Fibroblast of skin of scalp (primary cell): ENCODE measurements at places on chromosomes 5 and 9.

DNA sequence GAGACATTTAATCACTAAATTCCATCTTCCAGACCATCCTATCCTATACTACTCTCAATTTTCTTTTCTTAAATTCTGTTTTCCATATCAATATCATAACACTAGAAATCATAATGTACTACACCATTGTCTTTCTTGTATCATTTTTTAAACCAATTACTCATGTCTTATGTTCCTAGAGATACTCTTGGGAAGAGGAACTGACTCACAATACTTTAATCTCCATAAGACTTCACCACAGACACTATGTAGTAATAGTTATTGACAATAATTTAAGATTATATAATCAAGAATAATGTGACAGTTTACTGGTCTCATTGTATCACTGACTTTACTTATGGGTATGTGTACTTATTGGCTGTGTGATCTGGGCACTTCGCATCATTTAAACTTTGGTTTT lies 43.8 kb downstream of the PCDHGC5 start:
- DNase-seq = no peak

- DNase-seq = no peak
These were observed 163.6 kb downstream of the ZDHHC21 start for GRCh38 chr9:14529629-14530028.

DNA sequence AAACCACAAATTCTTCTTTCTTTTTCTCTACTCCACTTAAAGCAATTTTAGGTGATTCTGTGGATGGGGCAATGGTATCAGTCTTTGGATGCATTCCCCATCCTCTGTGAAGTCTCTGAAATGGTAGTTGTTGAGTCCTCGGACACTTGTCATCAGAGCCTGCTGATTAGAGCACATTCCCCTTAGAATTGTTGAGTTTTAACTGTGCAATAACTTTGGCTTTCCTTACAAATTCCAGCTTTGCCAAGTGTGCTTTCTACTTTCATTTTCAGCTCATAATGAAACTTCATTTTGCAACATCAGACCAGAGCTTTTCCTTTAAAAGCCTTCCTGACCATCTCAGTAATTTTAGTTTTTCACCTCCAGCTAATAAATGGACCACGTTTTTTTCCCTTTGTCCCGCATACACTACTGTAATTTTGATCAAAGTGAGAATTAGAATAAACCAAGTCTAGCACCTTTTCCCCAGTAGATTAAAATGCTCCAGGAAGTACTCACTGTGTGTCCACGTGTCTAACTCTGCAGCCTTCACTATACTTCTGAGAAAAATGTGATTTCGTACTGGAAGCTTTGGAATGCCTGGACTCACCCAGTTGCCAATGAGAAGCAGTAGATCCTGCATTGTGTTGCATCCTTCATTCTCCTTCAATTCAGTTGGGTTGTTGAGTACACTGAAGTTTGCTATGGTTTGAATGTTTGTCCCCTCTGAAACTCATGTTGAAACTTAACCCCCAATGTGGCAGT lies 135.6 kb downstream of the NTRK2 start:
- DNase-seq = no peak

GRCh38 chr5:40754381-40755092 lies 1.2 kb downstream of the TTC33 start:
- DNase-seq = peak; percentile 13

DNA sequence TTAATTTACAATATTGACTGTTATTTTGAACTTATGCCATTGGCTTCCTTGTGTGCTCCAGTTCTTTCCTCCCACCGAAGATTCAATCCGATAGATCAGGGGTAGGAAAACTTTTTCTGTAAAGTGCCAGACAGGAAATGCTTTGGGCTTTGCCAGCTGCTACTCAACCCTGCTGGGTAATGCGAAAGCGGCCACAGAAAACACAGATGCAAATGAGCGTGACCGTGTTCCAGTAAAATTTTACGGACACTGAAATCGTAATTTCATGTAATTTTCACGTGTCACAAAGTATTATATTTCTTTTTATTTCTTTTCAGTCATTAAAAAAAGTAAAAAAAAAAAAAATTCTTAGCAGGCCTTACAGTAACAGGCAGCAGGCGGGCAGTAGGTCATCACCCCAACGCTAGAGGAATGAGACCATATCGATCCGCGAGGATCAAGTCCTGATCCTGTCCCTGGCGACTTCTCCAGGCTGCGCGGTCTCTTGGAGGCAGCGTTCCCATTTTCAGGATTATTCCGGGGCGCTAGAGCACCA lies 599 bp downstream of the NMRK1 start:
- peak; percentile 46 for DNase-seq

- no peak for DNase-seq
These were observed 5.8 kb downstream of the ADAMTS19 start for GRCh38 chr5:129465776-129466344.

- no peak for DNase-seq
These were observed 117.0 kb downstream of the KIAA0825 start for GRCh38 chr5:94501365-94501764.

DNA sequence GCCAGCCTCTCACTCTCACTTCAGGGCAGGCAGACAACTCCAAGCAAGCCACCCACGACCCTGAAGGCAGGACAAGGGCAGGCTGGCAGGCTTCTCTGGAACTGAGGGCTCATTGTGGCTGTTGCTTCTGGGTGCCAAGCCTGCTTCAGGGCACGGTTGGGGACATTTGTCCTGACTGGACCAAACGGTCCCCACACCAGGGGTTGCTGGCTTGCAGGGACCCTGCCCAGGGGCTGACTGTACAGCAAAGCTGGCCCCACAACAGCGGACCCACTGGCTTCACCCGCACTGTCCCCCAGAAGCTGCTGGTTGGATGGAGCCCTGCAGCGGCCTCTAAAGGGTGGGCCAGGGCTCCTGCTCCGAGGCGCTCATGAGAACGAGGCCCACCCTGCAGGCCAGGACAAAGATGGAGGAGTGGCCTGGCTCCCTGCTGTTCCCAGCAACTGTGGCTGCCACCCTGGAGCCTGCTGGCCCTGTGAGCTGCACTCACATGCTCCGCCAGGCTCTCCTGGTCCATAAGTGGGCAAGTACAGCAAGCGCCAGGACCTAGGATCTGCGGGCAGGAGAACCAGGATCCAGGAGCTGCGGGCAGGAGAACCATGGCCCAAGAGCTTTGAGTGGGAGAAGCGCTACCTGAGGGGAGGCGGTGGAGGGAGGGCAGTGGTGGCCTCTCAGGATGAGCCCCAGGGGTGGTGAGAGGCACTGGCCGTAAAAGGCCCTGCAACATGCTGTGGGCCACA lies 34.4 kb upstream of the NSMF start:
- DNase-seq = no peak

GRCh38 chr9:81586786-81587185 lies 102.6 kb downstream of the TLE1 start:
- DNase-seq = no peak
